ENCODE measurements at places on chromosomes 11 and 22.
A peak's percentile ranks its signal among the peaks of the same experiment; 100 is the strongest.

GRCh38 chr11:72409458-72409857 is 24.9 kb downstream of the CLPB start:
- DNase-seq, result no peak

GRCh38 chr11:9600644-9601036 is 27.2 kb downstream of the WEE1 start:
- DNase-seq, result peak; percentile 53

DNA sequence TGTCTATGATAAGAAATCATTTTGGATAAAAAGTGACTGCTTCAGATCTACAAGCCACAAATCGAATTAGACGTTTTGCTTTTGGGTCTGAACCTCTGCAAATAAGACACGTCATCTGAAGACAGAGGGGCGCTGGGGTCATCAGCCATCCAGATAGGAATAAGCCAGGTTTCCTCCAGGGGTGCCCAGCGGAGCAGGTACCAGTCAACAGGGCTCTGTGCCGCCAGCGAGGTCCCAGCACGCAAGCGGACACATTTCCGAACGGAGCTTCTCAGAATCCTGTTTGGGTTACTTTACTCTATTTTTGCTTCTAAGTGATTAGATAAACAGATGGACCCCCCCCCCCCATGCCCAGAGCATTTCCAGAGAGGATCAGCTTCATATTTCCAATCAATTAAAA is 873.8 kb downstream of the BRD1 start:
- no peak for DNase-seq

DNA sequence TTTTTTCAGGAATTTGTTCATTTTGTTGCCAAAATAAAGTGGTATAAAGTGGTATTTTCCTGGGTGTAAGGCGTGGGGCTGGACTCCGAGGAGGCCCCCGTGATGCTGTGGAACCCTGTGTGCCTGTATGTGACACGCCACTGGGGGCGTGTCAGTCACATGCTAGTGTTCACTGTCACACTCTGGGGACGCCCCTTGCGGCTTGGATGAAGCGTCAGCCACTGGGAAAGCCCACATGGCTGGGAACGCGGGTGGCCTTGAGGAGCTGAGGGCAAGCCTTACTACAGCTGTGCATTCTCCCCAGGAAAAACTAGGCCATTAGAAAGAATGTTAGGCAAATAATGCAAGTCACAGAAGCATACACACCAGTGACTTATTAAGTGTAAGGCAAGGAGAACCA is 77.0 kb upstream of the SLC25A18 start:
- DNase-seq, result no peak

DNA sequence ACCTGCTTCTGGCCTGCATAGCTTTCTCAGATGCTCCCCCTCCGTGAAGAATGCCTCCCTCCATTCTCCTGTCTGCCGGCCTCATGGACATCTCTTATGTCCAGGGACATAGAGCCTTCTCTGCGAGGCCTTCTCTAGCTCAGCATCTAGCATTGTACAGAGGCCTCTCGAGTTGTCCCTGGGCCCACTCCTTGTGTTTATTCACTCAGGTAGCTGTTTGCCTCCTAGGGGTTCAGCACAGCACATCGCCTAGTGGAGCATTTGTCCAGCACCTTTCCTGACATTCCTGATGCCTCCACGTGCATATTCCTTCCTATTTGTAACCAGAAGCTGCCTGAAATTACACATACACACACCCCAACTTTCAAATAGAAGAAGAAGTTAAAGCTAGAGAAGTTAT is 101.3 kb downstream of the TBC1D22A start:
- no peak for DNase-seq

DNA sequence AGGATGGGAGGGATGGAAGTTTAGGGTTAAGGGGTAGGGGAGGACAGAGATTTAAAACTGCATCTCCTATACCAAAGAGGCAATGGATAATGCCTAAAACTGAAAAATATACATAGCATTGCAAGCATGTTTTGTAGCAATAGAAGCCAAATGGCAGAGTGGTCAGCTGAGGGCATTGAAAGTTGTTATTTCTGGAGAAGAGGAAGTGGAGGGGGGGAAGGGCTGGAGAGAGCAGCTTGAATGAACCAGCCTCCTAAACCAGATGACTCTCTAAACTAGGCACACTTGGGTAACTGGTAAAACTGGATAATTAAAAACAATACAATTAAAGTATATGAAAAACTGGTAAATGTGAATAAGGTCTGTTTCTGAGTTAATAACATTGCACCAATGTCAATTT is 70.3 kb upstream of the TP53I11 start:
- DNase-seq, result no peak

GRCh38 chr11:42494459-42494858 is 817.3 kb upstream of the API5 start:
- DNase-seq, result no peak

- DNase-seq, result no peak
Observed at GRCh38 chr22:19383292-19383691, 48.2 kb downstream of the HIRA start.

- DNase-seq, result no peak
Observed at GRCh38 chr11:61147791-61148620, 13.2 kb downstream of the VPS37C start.

DNA sequence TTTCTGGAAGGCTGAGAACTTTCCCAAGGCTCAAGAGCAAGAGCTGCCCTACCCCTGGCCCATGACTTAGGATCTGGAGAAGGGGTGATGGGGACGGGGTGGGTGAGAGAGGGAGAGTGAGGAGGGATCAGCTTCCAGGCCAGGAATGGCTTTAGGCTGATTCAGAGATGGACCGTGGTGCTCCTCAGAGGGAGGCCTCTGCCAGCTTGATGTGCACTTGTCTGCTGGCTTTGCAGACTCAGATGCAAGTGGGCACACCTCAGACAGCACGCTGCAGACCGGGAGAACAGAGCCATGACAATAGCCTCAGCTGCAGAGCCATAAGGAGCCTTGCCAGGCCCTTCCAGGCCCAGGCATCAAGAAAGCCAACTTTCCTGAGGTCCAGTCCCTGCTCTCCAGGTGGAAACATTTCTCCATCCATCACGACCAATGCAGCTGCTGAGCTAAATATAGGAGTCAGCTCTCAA is 41.3 kb downstream of the ALX4 start:
- no peak for DNase-seq

GRCh38 chr22:20611418-20611817 is 104.0 kb downstream of the MED15 start:
- DNase-seq, result no peak

- DNase-seq, result no peak
Observed at GRCh38 chr11:69918231-69918937, 99.2 kb upstream of the FGF3 start.
